ENCODE measurements at places on chromosomes 1 and 21.
A peak's percentile ranks its signal among the peaks of the same experiment; 100 is the strongest.

DNA sequence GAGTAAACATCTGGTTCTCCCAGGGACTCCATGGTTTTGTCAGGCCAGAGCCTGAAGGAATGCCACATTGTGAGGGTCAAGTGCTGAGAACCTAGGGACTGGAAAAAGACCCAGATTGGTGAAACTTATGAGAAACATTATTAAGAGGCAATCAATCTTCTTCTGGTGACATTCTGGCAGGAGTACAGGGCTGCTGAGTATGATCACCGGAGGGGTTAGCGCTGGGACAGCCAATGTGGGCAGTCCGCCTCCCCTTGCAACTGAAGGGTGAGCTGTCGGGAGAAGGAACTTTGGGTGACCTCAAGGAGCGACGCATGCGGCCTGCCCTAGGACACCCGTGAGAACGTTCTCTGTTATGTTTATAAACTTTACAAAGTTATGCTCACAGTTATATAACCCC, 429.0 kb downstream of the LMO4 start:
- no peak for DNase-seq

GRCh38 chr1:160344241-160344640, 1.1 kb downstream of the NCSTN start:
- no peak for DNase-seq

- DNase-seq: no peak
Observed at GRCh38 chr1:167452483-167452882, 65.8 kb downstream of the CD247 start.

GRCh38 chr1:159945483-159946241, at the start of gene IGSF9:
TSS of gene IGSF9 (minus strand) at chr1:159945613. CDS start at chr1:159943454, 2,159 bp downstream.
- DNase-seq: peak; percentile 54

DNA sequence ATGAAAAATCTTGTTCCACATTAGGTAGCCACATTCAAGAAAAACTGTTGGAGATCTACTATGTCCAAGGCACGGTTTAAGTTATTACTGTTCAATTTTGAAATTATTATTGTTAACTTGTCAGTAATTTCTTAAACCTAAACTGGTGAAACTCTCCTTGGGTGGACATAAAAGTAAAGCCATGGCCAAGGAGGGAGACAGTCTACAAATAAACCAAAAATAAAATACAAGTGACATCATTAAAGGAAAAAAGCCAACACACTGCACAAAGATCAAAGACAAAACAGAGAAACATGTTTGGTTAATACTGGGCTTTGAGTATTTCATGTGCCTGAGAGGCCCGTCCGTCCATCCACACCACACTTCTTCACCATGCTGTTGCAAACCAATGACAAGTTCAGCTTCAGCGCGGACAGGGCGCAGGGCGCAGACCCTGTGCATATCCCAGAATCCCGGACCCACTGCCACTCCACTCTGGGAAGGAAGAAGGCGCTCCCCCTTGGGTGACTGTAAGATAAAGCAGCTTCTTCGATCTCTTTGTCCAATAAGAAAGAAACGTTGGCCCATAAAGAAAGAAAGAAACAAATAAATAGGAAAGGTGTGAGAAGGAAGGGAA, 918 bp upstream of the RASAL2 start:
- no peak for DNase-seq

GRCh38 chr1:56034847-56035481, 544.4 kb downstream of the PLPP3 start:
- no peak for DNase-seq

GRCh38 chr1:149942207-149942606, 5.5 kb upstream of the MTMR11 start:
- DNase-seq: no peak

- no peak for DNase-seq
Observed at GRCh38 chr1:221687836-221688487, 53.9 kb downstream of the DUSP10 start.

- no peak for DNase-seq
Observed at GRCh38 chr1:93108335-93108734, 29.3 kb downstream of the MTF2 start.

GRCh38 chr1:182459949-182460348, 10.0 kb downstream of the RGSL1 start:
- no peak for DNase-seq

DNA sequence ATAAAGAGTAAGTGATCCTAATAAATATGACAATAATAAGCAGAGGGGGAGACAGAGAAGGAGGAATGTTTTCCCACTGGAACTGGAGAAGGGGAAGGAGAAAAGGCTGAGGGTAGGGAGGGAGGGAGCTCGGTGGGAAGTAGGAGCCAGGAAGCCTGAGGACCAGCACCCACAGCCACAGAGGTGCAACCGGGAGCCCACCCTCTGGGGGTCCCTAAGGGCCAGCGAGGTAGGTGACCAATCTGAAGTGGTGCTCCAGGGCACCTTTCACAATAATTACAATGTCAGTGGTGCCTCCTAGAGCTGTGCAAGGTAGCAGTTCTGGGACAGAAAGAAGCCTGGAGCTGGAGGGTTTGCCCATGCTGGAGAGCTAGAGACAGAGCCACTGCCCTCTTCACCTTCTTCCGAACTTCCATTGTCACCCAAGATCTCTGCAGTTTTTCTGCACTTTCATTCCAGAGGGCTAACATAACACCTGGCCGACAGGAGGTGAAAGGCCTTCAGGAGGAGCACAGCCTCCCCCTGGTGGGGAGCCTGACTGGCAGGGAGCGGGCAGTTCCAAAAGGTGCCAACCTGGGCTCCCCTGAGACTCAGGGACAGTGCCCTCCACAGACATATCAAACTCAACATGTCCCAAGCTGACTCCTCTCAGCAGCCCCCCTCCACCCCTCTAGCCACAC, 4.1 kb upstream of the AHCYL1 start:
- DNase-seq: no peak

- DNase-seq: no peak
Observed at GRCh38 chr1:183093786-183094298, 70.6 kb downstream of the LAMC1 start.

DNA sequence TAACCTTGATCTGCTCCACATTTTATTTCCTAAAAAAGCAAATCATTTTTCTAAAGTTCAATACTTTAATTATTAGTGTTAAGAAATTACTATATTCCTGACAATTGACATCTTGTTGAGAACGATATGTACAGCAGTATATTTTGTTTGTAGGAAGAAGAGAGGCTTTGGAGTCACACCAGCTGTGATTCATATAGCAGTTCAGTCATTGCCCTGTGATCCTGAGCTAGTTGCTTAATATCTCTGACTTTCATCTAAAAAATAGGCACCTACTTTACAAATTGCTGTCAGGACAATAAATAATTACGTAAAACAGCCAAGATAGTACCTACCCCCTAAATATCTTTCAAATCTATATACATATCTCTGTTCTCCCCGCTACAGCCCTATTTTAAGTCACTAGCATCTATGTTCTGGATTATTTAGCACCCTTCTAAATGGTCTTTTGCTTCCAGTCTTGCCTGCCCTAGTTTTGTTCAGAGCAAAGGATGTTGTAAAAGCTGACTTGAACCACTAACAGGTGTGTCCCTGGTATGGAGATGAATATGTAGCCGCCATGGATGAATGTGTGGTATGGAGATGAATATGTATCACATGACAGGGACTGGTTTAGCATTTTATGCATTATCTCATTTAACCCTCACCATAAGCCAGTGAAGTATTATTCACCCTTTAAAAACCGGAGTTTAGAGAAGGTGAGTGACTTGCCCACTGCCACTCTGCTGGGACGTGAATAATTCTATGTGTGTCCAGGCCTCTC, 42.2 kb downstream of the RNF220 start:
- DNase-seq: no peak

- DNase-seq: no peak
Observed at GRCh38 chr1:202697038-202697437, 13.2 kb downstream of the SYT2 start.

All from activated CD4-positive, CD25-positive, alpha-beta regulatory T cell (primary cell).